ENCODE measurements at places on chromosomes 3 and 15. TPM values are rescaled to one million over a fixed set of nuclear protein-coding genes. Genes with fewer than 3 reads are reported as not detected.

GRCh38 chr3:4340411-4341335, 37.5 kb downstream of the SETMAR start:
- H3K27ac ChIP-seq: no peak overlapping the region
- no peak for DNase-seq
- H3K36me3 ChIP-seq: no peaks in the 10 kb centered on the region
- no peak overlapping the region for H3K4me3 ChIP-seq
- peaks cover 7% of the 10 kb centered on the region for H3K27me3 ChIP-seq

DNA sequence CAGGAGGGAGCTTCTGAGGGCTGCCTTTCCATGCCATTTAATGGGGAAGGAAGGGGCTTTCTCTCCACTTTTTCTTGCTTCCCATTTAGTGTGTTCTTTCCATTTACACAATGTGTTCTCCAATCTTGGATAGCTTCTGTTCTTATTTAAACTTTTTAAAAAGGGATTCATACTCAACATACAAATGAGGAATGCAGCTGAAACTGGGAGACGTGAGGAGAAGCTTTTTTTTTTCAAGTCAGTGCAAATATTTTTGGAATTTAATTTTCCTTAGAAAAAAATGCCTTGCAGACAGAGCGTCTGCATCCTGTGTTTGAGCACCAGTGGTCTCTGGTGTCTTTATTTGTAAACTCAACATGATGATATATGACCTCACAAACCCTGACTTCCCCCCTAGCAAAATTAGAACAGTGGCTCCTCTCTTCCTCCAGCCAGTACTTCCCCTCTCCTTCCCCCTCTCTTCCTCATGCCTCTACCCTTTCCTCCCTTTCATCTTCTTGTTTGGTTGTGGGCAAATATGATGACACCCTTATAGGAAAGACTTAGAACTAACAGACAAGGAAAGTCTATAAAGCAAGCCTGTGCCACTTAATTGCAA, 48.1 kb upstream of the PCSK6 start:
- no peak overlapping the region for H3K4me3 ChIP-seq
- H3K27me3 ChIP-seq: peaks cover 8% of the 10 kb centered on the region
- no peaks in the 10 kb centered on the region for H3K36me3 ChIP-seq
- DNase-seq: no peak
- no peak overlapping the region for H3K27ac ChIP-seq

DNA sequence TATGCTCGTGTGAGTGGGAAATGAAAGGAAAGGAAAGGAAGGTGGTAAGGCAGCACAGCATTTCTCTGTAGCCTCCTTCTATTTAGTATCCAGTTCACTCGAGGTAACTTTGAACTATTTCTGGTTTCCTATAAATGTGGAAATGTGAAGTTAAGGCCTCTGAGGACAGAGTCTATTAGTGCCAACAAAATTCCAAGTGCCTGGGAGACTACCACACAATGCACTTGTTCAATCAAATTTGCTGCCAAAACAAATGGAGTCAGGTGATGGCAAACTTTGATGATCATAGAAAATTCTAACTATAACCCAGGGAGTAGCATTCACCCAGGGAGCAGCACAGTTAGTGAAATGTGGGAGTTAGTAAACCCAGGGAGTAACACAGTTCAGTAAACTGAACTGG, 155.1 kb downstream of the ALCAM start:
- H3K27ac ChIP-seq: no peak overlapping the region
- no peaks in the 10 kb centered on the region for H3K36me3 ChIP-seq
- H3K27me3 ChIP-seq: no peaks in the 10 kb centered on the region
- H3K4me3 ChIP-seq: no peak overlapping the region
- H3K4me1 ChIP-seq: peaks cover 6% of the 10 kb centered on the region

Gene CCDC33
- total RNA-seq: not detected

Gene GUCA1C
- total RNA-seq: not detected

GRCh38 chr3:152477422-152477821, 208.7 kb downstream of the MBNL1 start:
- no peak for DNase-seq
- peaks cover 10% of the 10 kb centered on the region for H3K36me3 ChIP-seq
- no peak overlapping the region for H3K4me3 ChIP-seq
- no peak overlapping the region for H3K27ac ChIP-seq
- peaks cover 4% of the 10 kb centered on the region for H3K4me1 ChIP-seq

GRCh38 chr15:92665100-92665555, 9.6 kb upstream of the FAM174B start:
- H3K36me3 ChIP-seq: peaks cover 2% of the 10 kb centered on the region
- H3K27me3 ChIP-seq: peaks cover 35% of the 10 kb centered on the region
- H3K4me1 ChIP-seq: peaks cover 32% of the 10 kb centered on the region
